ENCODE measurements at places on chromosomes 3 and 15. TPM values are rescaled to one million over a fixed set of nuclear protein-coding genes. Genes with fewer than 3 reads are reported as not detected.

- no peak for DNase-seq
These were observed 567.3 kb downstream of the ROBO1 start for GRCh38 chr3:79200456-79200855.

DNA sequence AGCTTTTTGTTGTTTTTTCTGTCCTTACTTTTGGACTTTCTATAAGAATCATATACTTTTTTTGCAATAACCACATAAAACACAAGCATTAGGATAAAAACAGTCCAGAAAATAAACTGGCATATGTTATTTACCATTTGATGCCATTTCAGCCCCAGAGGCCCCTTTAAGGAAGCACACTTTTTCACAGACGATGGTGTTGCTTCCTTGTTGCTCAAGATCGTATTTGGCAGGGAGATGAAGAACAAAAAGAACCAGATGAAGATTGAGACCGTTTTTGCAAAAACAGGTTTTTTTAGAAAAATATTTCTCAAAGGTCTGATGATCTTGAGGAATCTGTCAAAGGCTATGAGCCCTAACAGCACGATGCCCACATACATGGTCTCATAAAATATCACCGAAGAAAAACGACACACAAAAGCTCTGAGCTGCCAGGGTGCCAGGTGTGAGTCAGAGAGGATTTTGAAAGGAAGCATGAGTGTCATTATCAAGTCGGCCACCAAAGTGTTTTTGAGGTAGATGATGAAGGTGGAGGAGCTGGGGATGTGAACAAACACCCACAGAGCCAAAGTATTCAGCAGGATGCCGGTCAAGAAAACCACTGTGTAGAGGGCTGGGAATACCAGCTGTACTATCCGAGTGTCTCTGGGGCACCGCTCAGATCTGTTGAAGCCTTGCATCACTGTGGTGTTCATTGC is 902 bp downstream of the P2RY13 start:
- no peak for DNase-seq

DNA sequence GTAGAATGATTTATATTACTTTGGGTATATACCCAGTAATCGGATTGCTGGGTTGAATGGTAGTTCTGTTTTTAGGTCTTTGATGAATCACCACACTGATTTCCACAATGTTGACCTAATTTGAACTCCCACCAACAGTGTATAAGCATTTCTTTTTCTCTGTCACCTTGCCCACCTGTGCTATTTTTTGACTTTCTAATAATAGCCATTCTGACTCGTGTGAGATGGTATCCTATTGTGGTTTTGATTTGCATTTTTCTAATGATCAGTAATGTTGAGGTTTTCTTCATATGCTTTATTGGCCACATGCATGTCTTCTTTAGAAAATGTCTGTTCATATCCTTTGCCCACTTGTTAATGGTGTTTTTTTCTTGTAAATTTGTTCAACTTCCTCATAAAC is 340.8 kb downstream of the PLOD2 start:
- DNase-seq = no peak

DNA sequence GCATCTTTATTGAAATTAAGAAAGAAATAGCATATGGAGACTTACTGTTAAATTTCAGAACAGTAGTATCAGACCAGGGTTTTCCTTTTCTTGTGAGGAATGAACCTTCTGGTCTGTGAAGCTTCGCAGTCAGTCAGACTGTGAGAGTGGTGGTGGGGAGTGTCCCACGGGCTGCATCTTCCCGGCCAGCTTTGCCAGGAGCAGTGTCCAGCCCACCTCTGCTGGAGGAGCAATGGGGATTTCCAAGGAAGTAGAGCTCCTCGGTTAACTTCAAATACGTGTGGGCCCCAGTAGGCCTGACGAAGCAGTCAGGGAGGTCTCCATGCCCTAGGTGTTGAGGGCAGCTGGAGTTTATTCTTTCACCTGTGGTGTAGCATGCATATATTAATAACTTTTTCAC is 40.9 kb upstream of the FBXL22 start:
- no peak for DNase-seq

- no peak for DNase-seq
These were observed 14.9 kb downstream of the EIF2AK4 start for GRCh38 chr15:39948817-39949216.

DNA sequence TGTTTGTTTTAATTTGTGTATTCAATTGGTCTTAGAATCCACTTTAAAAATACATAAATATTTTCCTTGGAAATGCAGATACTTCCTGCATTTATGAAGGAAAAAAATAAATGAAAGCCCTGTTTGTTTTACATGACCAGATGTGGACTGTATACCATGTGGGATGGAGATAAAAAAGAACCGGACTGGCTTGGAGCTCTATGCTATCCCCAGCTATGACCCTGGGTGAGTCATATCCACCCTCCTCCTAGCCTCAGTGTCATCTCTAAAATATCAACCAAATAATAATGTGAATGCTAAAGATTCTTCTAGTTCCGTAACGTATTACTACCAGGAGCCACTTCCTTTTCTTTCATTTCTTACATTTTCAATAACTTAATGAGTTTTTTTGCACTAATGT is 44.5 kb upstream of the PDZRN3 start:
- DNase-seq = no peak

DNA sequence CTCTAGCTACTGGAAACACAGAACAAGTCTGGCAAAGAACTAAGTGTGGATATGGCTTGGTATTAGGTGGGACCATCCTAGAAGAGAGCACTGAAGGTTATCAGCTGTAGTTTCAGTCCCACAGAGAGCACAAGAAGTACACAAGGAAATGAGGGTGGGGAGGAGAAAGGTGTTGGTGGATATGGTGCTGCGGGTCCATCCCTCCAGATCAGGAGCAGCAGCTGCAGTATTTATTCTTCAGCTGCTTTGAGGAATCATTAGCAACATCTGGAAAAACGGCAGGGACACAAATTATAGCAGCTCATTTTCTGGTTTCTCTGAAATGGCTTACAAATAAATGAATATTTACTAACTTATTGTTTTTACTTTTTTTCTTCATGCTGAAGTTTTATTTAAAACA is 29.0 kb downstream of the CD80 start:
- DNase-seq = no peak

DNA sequence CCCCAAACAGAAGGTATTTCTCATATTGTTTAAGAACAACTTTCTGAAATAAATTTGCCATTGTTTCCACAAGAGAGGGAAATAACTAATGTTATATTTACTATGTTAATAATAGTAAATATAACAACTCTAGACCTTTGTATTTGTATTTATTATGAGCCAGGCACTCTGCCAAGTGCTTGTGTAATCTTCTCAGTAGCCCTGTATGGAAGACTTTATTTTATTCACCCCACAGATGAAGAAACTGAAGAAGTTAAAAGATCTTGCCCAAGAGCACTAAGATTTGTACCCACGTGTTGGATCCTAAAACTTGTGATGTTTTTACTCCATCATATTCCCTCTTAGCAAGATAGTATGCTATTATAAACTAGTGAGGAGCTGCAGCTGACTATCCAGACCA is 12.0 kb upstream of the GNB4 start:
- DNase-seq = no peak

GRCh38 chr15:30885814-30886213 is 17.9 kb upstream of the FAN1 start:
- no peak for DNase-seq

DNA sequence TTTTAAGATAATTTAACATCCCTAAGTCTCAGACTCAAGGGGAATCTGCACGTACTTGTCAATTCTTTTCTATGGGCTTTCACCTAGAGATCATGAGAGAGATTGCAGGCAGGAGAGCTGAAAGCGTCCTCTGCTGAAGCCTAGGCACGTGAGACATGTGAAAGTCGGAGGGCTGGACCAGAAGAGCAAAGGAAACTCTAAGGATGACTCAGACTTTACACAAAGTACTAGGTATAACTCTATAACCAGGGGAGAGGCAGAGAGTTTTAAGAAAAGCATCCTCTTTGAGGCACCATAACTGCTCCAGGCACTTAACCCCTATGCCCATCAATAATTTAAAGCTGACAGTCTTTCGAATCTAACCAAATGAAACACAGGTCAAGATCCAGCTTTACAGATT is 436.6 kb downstream of the VGLL3 start:
- no peak for DNase-seq

DNA sequence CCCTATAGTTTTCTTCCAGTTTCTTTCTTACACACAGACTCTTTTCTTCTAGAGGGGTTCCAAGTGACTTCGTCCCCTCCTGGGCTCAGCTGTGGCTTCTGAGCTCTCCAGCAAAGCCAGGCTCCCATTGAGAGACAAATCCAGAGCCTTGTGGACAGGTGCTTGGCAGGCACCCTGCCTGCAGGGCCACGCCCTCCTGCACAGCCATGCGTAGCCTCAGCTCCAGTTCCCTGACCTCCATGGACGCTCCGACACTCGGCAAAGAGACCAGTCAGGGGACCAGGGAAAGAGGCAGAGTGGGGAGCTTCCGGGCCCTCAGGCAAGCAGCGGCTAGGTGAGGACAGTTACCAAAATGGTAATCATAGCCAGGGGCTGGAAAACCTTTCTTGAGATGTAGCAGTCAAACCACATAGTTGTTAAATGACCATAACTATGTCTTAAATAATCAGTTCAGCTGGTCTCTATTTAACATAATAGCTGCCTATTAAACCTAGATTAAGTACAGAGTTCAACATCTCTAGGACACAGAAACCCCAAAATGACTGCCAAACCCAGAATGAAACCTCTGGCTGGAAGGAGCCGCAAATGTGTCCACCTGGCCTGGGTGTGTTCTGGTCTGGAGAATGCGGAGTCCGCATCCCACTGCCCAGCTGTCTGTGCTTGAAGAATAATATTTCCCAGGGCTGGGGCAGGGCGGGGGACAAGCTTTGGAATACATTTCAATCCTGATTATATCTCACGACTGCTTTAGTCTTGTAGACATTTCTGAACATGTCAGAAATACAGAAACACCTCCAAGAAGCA is 69.3 kb upstream of the RGMA start:
- DNase-seq = no peak

DNA sequence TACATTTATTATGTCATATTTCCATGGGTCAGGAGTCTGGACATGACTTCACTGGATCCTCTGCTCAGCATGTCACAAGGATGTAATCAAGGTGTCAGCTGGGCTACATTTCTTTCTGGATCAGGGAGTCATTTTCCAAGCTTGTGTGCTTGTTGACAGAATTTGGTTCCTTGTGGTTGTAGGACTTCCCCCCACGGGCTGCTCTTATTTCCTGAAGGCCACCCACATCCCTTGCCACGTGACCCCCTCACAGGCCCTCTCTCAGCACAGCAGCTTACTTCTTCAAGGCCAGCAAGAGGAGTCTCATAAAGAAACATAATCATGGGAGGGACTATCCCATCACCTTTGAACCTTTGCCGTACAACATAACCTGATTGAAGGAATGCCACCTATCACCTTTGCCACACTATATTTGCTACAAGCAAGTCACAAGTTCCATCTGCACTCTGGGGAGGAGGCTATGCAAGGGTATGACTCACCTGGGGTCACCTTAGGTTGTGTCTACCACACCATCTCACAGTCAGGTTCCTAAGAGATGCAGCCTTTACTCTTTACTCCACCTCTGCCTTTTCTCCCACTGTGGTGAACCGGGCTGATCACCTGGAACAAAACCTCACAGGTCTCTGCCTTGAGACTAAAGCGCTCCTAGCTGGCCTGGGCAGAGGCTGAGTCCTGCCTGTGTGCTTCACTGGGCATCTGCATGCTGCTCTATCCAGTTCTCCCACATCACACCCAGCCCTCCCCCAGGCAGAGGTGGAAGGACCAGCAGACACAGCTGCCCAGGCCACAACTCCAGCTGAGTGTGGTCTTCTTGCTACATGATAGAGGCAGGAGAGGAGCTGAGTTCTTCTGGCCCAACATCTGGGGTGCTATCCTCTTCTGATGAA is 13.5 kb downstream of the RAB6B start:
- no peak for DNase-seq

DNA sequence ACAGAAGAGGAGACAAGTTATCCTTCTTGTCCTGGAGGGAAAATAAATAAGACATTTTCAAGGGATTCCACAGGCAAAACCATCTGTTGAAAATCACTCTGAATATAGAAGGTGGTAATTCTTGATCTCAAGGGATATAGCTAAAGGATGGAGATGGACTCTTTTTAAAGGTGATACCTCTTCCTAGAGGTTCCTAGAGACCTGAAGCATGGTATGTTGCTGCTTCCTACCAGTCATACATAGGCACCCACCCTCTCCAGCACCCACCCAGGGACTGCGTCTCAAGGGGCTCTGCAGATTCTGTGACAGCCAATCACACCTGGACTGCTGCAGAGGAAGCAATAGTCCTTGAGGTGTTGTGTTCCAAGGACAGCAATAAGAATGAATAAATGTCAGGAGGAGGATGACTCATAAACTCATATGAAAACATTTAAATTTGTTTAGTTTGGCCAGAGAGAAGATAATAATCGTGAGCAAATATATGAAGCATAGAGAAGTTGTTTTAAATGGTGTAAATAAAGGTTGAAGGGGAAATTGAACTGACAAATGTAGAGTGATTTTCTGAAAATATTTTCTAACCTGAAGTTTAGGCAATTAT is 741.6 kb upstream of the CBLB start:
- no peak for DNase-seq

- no peak for DNase-seq
These were observed 229.0 kb downstream of the SOX2 start for GRCh38 chr3:181940703-181941102.

GRCh38 chr3:40920041-40920440 is 279.3 kb upstream of the CTNNB1 start:
- DNase-seq = no peak

Gene CA12
- 0.65 TPM for total RNA-seq

Gene ARPIN
- 12.0 TPM for total RNA-seq

Gene STXBP5L
- total RNA-seq = not detected

Gene ROBO2
- total RNA-seq = 0.14 TPM

Gene RGMA
- 35.2 TPM for total RNA-seq

Gene DUOX2
- total RNA-seq = 0.08 TPM

Gene CCDC51
- total RNA-seq = 13.3 TPM

Gene RTF1
- 20.9 TPM for total RNA-seq

Gene SLC22A13
- not detected for total RNA-seq

Gene RETNLB
- not detected for total RNA-seq

Gene ISL2
- total RNA-seq = not detected

Gene PPP2R3A
- 107 TPM for total RNA-seq

Gene RAB6B
- 58.8 TPM for total RNA-seq

Gene C2CD4B
- total RNA-seq = 2.5 TPM

Gene GOLGA6L4
- 0.57 TPM for total RNA-seq

Gene HTR3E
- total RNA-seq = not detected

Measured in Right ventricle myocardium inferior (tissue), 1 donor.